ENCODE measurements at places on chromosomes 12 and 14.

DNA sequence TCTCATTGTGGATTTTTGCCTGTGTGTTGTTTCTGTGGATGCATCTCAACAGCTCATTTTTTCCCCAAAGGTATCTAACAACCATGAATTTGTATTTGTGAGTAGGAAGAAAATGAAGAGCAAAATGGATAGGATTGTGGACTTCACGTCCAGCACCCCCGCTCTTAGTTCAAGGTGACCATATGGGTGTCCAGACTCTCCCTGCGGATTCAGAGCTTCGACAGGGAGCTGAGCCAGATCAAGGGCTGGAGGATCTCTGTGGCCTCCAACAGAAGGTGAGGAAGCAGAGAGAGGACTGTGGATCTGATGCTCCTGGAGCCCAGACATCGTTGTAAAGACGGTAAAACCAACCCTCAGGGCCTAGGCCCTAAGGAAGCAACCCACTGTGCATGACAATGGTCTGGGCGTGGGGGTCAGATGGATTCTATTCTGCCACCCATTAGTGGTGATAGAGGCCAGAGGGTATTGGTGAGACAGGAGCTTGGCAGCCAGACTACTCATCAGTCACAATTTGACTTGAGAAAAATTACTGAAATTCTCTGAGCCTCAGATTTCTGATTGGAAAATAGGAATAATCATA is 659.7 kb upstream of the TMEM132C start:
- no peak for DNase-seq

GRCh38 chr12:9948606-9949296 is 16.6 kb upstream of the CLEC2A start:
- DNase-seq: no peak

GRCh38 chr14:51789114-51789513 is 71.3 kb upstream of the GNG2 start:
- no peak for DNase-seq

DNA sequence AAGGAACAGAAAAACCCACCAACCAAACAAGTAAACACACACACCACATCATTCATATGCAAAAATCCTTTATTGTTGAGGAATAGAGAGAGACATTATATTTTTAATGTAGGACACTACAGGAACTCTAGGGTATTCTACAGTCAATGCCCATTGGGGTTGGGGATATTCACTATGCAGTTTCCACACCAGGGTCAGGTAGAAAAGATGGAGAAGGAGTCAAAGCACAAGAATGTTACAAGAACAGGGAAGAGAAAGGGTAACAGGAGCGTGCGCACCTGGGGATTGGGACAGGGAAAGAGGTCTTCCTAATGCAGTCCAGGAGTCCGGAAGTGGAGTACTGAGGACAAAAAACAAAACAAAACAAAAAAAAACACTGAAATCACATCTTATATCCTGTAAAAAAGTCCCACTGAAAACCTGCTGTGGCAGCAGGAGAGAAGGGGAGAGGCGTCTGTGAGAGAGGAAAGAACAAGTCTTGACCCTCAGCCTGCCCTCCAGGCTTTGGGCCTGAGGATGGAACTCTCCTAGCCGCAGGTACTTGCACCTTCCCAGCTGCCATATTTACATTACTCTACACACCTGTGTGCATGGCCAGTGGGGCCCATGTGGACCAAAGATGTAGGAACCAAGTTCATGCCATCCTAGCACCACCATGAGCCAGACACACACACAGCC is 3.7 kb upstream of the ZBTB39 start:
- no peak for DNase-seq

DNA sequence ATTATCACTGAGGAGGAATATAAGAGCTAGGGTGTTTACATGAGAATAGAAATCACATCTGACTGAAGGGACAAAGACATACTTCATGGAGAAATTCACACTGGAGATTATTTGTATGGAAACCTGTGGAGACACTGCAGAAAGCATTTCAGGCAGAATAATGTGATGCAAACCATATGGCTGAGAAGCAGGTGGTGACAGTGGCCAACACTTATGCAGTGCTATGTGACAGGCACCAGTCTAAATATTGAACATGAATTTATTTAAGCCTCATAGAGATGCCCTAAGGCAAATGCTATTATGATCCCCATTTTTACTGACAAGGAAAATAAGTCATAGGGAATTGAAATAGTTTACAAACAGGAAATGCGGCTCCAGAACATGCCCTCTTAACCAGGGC is 16.2 kb downstream of the ALG10B start:
- no peak for DNase-seq

GRCh38 chr12:49801141-49802063 is 26.8 kb downstream of the NCKAP5L start:
- DNase-seq: no peak

- no peak for DNase-seq
Observed at GRCh38 chr14:104923640-104924420, 849 bp upstream of the PLD4 start.

GRCh38 chr14:24232645-24233537 is at the start of gene GMPR2:
Gene GMPR2 (plus strand): TSS chr14:24232929. CDS start chr14:24233254, 325 bp downstream.
- no peak for DNase-seq

DNA sequence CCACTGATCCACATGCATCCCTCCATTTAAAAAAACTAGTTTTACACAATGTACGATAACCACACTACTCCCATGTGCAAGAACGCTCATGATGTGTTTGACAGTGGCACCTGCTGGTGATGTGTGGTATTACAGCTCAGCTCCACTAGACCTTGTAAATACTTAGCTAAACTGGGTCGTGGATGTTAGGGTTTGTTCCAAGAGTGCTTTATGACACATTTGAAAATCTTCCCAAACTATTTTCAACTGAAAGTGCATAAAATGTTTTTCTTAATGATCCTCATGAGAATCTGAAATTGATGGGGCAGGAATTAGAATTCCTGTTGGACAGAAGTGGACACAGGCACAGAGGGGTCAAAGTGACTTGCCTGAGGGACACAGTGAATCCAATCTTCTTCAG is 99.2 kb downstream of the SCARB1 start:
- no peak for DNase-seq

DNA sequence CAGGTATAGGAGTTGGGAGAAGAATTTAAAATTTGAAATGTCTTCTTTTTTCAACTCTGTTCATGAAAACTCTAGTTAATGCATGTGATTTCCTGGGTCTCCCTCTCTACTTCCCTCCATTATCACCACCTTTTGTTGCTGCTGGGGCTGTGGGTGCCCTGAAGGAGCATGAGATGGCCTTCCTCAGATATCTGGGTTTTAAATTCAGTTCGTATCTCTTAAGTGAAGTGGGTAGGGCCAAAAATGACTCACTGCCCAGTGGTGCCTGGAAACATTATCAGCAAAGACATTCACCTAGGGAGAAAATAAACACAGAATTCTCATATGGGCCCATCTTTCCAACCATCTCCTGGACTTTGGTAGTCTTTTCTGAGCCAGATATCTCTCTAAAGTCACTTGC is 234.9 kb upstream of the PLEKHG7 start:
- DNase-seq: no peak

GRCh38 chr12:6829536-6830220 is 1.5 kb downstream of the P3H3 start:
- no peak for DNase-seq

- no peak for DNase-seq
Observed at GRCh38 chr14:55556929-55557623, 22.9 kb upstream of the KTN1 start.

DNA sequence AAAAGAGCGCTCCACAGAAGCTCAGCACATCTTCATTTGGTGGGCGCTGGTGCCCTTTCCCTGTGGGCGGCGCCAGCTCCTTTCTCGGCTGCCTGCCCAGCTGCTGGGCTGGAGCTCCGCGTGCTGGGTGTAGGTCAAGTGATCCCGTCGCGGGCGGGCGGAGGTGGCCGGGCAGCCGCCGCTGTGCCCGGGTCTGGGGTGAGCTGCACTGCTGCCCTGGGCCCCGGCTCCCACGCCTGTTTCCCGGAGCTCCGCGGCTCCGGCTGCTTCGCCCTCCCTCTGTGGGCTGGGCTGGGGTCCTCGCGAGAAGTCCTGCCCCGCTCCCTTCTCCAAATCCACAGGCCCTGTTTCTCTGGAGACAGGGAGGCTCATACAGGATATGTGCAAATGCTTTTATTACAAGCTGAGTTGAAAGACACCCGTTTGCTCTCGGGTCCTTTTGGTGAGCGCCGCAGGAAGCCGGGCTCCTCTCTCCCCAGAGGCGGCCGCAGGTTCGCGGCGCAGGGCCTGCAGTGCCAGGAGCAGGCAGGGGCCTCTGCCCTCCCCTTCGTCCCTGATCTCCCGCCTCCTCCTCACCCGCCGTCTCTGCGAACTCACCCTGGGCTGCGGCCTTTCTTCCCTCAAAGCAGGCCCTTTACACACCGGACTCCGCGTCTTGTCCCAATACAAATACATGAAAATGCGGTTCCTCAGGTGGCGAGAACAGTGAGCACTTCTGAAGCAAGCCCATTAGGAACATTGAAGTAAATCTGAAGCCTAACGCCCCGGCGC is 67.8 kb upstream of the CAPRIN2 start:
- DNase-seq: no peak

DNA sequence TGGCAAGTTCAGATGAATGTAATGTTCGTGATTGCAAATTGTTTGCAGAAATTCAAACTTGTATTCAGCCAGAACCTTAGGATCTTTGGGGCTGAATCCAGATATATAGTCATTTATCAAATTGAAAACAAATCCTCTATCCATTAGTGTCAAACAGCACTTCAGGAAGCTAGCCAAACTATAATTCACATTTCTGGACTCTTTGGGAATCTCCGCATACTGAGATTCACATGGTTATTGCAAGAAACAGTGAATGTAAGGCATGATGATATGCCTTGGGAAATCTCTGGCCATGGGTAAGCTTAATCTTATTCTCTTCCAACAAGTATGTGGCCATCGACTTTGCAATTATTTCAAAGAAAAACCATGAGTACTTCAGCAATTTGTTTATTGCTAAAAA is 98.5 kb downstream of the KLHL28 start:
- no peak for DNase-seq

DNA sequence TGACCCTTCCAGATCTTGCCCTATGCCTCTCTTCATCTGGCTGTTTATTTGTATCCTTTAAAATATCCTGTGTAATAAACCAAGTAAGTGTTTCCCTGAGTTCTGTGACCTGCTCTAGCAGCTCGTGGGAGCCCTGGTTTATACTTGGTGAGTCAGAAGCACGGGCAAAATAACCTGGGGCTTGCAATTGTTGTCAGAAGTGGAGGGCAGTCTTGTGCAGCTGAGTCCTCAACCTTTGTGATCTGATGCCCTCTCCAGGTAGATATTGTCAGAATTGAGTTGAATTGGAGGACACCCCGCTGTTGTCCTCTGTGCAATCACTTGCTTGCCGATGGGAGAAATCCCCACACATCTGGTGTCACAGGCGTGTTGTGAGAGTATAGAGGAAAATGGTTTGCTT is 62.5 kb upstream of the PRICKLE1 start:
- no peak for DNase-seq

DNA sequence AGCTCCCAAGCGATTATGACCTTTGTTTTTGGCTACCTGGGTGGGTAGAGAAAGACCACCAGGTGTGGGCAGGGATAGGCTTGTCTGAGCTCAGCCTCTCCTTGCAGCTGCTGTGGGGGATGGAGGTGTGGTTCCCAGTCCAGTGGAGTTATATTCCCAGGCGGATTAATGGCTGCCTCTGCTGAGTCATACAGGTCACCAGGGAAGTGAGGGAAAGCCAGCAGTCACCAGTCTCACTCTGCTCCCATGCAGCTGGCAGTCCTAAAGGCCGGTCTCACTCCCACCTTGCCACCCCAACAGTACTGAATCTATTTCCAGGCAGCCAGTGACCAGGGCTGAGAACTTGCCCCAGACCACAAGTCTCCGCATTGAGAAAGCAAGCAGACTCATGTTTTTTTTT is 399.2 kb downstream of the VRK1 start:
- DNase-seq: no peak

- DNase-seq: no peak
Observed at GRCh38 chr12:124520907-124521306, 46.5 kb downstream of the NCOR2 start.

- no peak for DNase-seq
Observed at GRCh38 chr14:32078023-32078857, 1.1 kb downstream of the ARHGAP5 start.

DNA sequence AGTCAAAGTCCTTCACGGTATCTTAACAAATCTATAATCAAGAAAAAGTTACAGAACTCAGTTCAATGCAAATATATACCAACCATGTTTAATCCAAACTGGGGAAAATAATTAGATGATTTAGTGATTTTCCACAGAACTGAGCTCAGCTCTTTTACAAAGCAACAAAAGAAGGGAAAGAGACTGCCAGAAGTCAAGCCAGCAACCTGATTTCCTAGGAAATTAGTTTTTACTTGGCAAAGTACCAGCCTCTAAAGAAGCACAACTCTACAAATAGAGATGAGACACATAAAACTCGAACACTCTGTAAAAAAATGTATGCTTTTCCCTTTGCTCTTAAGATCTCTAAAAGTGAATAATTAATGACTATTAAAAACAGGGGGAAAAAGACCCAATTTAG is 19.4 kb downstream of the NUMB start:
- no peak for DNase-seq

- no peak for DNase-seq
Observed at GRCh38 chr14:20624495-20625070, 16.9 kb downstream of the OR6S1 start.

DNA sequence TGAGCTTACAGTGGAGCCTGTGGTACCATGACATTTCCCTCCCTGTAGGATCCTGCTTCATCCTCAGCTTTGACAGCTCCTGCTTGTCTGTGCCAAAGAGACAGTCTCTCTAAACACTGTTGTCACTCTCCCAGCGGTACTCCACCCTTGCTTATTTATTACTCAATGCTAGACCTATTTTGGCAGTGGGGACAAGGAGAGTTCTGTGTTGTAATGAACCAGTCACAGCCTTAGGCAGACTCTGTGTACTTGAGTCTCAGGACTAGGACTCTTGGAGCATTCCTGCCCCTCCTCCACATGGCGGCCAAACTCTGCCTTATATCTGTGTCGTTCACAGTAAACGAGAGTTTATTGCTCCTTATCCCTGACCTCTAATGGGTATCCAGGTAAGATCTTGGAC is 70.9 kb downstream of the PIK3C2G start:
- no peak for DNase-seq

GRCh38 chr12:91892081-91892855 is 253.4 kb downstream of the BTG1 start:
- no peak for DNase-seq

DNA sequence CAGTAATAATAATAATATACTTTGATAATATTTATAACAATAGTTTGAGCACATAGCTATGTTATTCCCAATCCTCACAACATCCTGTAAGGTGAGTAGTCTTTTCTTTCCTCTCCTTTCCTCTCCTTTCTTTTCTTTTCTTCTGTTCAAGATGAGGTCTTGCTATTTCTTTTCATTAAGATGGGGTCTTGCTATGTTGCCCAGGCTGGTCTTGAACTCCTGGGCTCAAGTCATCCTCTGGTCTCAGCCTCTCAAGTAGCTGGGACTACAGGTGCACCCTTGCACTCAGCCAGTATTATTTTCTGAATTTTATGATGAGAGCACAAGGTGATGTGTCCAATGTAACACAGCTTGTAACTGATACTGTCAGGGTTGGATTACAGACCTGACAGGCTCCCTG is 134.6 kb downstream of the OTOGL start:
- DNase-seq: no peak

DNA sequence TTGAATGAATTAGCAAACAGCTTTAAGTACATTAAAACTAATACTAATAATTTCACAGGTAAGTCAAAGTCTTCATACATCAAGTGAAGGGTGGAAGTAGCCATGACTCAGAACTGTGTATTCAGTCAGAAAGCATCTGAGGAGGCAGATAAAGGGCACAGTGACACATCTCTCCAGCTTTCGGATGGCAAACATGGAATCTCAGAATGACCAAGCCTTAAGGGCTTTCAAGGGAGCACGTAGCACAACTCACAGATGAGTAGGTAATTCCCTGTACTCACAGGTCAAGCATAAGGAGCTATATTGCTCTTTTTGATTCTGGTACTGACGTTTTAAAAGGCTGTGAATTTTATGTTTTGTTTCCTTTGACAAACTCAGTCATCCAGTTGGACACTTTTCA is 56.0 kb downstream of the MDGA2 start:
- DNase-seq: no peak

Data from stimulated activated CD8-positive, alpha-beta memory T cell treated with anti-CD3 and anti-CD28 coated beads, Interleukin-4, amount 100 ng/mL, for 1 hour (primary cell).